ENCODE measurements at places on chromosomes 12 and 14. TPM values are rescaled to one million over a fixed set of nuclear protein-coding genes. Genes with fewer than 3 reads are reported as not detected.

RTL1 gene
- polyA plus RNA-seq = not detected

WNT1 gene
- not detected for polyA plus RNA-seq

COPZ1 gene
- polyA plus RNA-seq = 198 TPM

PPP1CC gene
- polyA plus RNA-seq = 315 TPM

IRF9 gene
- polyA plus RNA-seq = 140 TPM

KCNA5 gene
- polyA plus RNA-seq = 0.47 TPM

ACOT2 gene
- polyA plus RNA-seq = 28.4 TPM

ENDOU gene
- polyA plus RNA-seq = not detected

DDX51 gene
- polyA plus RNA-seq = 7.2 TPM

C1R gene
- polyA plus RNA-seq = 2.0 TPM

TMEM119 gene
- not detected for polyA plus RNA-seq

SELPLG gene
- polyA plus RNA-seq = 36.2 TPM

ADCY4 gene
- not detected for polyA plus RNA-seq

SIX6 gene
- not detected for polyA plus RNA-seq

GPR84 gene
- not detected for polyA plus RNA-seq

CRADD gene
- polyA plus RNA-seq = 11.1 TPM

MSRB3 gene
- not detected for polyA plus RNA-seq

OTX2 gene
- not detected for polyA plus RNA-seq

DNAJC22 gene
- not detected for polyA plus RNA-seq

All from naive B cell (primary cell).